ENCODE measurements at places on chromosomes 4 and X. TPM values are rescaled to one million over a fixed set of nuclear protein-coding genes. Genes with fewer than 3 reads are reported as not detected.

The CNGA1 gene
- polyA plus RNA-seq = 2.5 TPM

The ELMOD2 gene
- 8.9 TPM for polyA plus RNA-seq

The VCX3B gene
- not detected for polyA plus RNA-seq

The PABPC1L2B gene
- not detected for polyA plus RNA-seq

The XAGE1A gene
- polyA plus RNA-seq = not detected

The TMEM255A gene
- 3.2 TPM for polyA plus RNA-seq

The SLC16A2 gene
- 12.2 TPM for polyA plus RNA-seq

The SPANXD gene
- polyA plus RNA-seq = not detected

The BMX gene
- polyA plus RNA-seq = 3.3 TPM

The HSFX3 gene
- polyA plus RNA-seq = not detected

The SHISA3 gene
- polyA plus RNA-seq = 2.7 TPM

The ATP7A gene
- polyA plus RNA-seq = 5.1 TPM

The ZBTB33 gene
- 4.9 TPM for polyA plus RNA-seq

The EDA2R gene
- polyA plus RNA-seq = 0.35 TPM

The TIGD4 gene
- 0.20 TPM for polyA plus RNA-seq

The VCX2 gene
- polyA plus RNA-seq = not detected

The TEX11 gene
- 0.06 TPM for polyA plus RNA-seq

The PIGA gene
- 6.3 TPM for polyA plus RNA-seq

The ZDHHC15 gene
- 1.7 TPM for polyA plus RNA-seq

The IL13RA1 gene
- 30.1 TPM for polyA plus RNA-seq

The ZAR1 gene
- not detected for polyA plus RNA-seq

The CBLL2 gene
- polyA plus RNA-seq = not detected

The CSAG2 gene
- polyA plus RNA-seq = not detected

The DIPK2B gene
- polyA plus RNA-seq = 12.8 TPM

The MID1 gene
- polyA plus RNA-seq = 12.0 TPM

The IRF2 gene
- polyA plus RNA-seq = 39.5 TPM

The INTS6L gene
- polyA plus RNA-seq = 5.9 TPM

The PIR gene
- 27.8 TPM for polyA plus RNA-seq

The CNKSR2 gene
- 1.2 TPM for polyA plus RNA-seq

The RADX gene
- polyA plus RNA-seq = 1.3 TPM

The ANKRD50 gene
- polyA plus RNA-seq = 13.3 TPM

The NHSL2 gene
- polyA plus RNA-seq = 9.7 TPM

The ARMCX4 gene
- 11.5 TPM for polyA plus RNA-seq

The LARP1B gene
- 11.1 TPM for polyA plus RNA-seq

The VCX3A gene
- not detected for polyA plus RNA-seq

The CD99L2 gene
- polyA plus RNA-seq = 54.4 TPM

The MAGEB2 gene
- polyA plus RNA-seq = not detected

The SMIM10L2A gene
- polyA plus RNA-seq = 1.4 TPM

The CTSO gene
- 23.8 TPM for polyA plus RNA-seq

The PRAF2 gene
- polyA plus RNA-seq = 44.0 TPM

The CHRDL1 gene
- polyA plus RNA-seq = 29.3 TPM

The MAGEC2 gene
- not detected for polyA plus RNA-seq

The IL2 gene
- not detected for polyA plus RNA-seq

The FAM236D gene
- polyA plus RNA-seq = not detected

The HHIP gene
- 9.1 TPM for polyA plus RNA-seq

The GPR143 gene
- polyA plus RNA-seq = 0.94 TPM

The DCHS2 gene
- 1.2 TPM for polyA plus RNA-seq

The PJA1 gene
- polyA plus RNA-seq = 23.7 TPM

The GPR173 gene
- polyA plus RNA-seq = 1.5 TPM

The GAGE1 gene
- not detected for polyA plus RNA-seq

All from urinary bladder (tissue), 4 donors.